Bone marrow (tissue), 2 donors: ENCODE measurements at places on chromosomes 13 and 19.

GRCh38 chr19:3335431-3336350 is 30.7 kb upstream of the NFIC start:
- DNase-seq: no peak

- no peak for DNase-seq
Measured at GRCh38 chr13:36848199-36848982, 29.4 kb downstream of the RFXAP start.

DNA sequence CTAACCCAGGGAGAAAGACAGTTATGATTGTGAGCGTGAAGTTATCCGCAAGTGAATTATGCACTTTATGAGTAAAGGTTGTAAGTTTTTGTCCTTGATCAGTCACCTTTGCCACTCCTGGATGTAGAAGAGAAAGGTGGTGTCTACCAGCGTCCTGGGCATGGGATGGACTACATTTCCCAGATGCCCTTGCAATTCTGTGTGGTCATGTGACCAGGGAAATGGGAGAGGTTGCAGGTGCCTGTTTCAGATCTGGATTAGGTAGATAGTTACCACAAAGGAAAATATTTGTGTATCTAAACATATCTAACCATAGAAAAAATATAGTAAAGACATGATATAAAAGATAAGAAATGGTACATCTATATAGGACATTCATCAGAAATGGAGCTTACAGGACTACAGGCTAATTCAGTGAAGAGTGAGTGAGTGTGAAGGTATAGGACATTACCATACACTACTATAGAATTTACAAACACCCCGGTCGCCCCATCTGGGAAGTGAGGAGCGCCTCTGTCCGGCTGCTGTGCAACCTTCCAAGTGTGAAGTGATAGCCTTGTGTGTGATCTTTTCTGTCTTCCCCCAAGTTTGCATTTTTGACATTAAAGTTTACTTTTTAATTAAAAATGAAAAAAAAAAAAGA is 51.6 kb upstream of the CACNA1A start:
- DNase-seq: no peak

- no peak for DNase-seq
Measured at GRCh38 chr13:111976474-111977178, 90.3 kb upstream of the SOX1 start.

DNA sequence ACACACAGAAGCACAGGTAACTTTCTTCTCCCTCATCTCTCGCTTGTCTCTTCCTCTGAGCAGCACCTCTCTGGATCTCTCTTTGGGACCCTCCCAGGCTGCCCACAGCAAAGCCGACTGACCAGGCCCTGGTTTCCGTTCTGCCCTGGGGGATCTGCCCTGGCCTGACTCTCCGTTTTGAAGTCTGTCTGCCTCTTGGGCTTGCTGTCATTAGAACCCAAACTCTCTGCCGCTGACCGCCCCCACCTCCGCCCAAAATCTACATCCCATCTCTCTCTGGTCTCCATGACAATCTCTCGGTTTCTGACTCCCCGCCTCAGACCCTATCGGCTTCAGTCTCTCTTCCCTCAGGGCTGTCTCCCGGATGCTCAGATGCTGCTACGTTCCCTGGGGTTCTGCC is 6.9 kb downstream of the KCNC3 start:
- DNase-seq: no peak

- DNase-seq: no peak
Measured at GRCh38 chr13:95865080-95865615, 188.1 kb downstream of the UGGT2 start.

DNA sequence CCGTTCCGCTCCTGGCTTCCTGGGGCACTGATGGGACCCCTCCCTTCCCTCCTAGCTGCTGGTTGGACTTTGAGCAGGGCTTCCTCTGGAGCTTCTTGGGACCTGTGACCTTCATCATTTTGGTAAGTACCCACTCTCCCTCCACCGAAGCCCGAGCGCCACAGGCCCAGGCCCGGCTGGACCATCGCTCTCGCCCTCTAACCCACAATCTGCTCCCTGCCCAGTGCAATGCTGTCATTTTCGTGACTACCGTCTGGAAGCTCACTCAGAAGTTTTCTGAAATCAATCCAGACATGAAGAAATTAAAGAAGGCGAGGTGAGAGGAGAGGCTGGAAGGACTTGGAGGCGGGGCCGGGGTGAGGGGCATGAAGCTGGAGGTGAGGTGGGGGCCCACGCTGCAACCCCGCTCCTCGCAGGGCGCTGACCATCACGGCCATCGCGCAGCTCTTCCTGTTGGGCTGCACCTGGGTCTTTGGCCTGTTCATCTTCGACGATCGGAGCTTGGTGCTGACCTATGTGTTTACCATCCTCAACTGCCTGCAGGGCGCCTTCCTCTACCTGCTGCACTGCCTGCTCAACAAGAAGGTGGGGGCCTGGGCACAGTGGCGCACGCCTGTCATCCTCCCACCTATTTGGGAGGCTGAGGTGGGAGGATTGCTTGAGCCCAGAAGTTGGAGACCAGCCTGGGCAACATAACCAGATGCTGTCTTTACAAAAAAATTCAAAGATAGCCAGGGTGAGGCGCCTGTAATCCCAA is 12.3 kb downstream of the DDX39A start:
- no peak for DNase-seq

DNA sequence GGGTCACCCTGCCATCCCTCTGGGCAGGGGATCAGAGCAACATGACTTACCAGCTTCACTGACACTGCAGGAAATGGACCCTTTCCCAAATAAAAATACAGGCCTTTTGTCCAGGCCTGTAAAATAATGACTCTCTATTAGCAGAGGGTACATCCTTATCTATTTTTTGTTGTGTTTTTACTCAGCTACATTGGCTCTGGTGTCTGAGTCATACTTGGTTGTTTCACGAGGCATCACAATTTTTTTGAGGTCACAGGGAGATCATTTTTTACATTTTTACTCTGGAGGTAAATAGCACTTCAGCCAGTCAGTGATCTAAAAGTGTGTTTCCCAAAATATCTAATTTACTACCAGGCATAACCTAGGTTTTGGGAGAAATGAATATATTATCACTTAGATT is 6.9 kb upstream of the HTR2A start:
- no peak for DNase-seq

GRCh38 chr19:18282788-18283141 is 1.3 kb upstream of the JUND start:
- no peak for DNase-seq

DNA sequence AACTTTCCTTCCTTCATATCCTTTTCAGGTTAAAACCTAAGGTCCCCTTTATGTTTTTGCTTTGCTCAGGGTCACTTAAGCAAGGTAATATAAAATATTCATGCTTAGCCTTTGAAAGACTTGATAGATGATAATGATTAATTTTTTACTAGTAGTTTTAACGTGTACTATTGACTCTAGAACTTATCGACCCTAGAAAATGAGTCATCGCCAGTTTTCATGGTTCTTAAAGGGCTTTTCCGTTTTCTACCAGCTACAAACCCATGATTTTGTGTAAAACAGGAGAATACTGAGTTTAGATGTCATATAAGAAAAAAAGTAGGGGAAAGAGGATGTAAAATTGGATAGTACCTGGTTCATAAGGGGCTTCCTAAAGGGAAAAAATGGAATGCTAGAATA is 75.7 kb downstream of the DHRS12 start:
- no peak for DNase-seq

GRCh38 chr19:7865262-7865911 is 8.8 kb downstream of the PRR36 start:
- DNase-seq: no peak

- DNase-seq: no peak
Measured at GRCh38 chr19:50203281-50204080, at the start of gene MYH14. MYH14 (plus strand) TSS chr19:50203622; CDS start chr19:50210366, 6,744 bp downstream.

DNA sequence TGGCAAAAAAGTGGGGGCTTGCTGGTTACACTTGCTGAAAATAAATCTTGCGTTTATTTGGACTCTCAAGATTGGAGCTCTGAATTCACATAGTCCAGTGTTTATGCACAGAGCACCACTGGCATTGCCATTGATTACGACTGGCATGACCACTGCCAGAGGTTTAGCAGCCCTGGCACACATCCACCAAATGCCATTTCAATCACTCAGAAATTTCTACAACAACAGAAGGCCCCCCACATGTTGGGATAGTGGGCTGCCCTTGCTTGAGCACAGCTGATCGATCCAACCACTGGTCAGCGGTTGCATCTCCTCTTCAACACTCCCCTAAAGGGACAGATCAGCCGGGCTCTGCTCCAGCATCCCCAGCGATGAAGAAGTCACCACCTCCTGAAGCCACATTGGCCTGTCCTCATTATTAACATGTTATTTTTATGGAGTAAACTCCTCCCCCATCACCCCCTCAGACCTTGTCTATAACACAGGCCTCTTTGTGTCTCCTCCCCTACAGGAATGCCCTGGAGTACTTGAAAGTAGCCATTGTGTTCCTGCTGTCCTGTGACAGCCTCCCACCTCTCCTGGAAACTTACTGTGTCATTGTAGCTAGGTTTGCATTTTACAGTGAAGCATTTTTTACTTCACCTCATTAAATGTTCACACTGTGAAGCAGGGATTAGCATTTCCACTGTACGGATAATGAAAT is 51.3 kb downstream of the CDADC1 start:
- DNase-seq: no peak

DNA sequence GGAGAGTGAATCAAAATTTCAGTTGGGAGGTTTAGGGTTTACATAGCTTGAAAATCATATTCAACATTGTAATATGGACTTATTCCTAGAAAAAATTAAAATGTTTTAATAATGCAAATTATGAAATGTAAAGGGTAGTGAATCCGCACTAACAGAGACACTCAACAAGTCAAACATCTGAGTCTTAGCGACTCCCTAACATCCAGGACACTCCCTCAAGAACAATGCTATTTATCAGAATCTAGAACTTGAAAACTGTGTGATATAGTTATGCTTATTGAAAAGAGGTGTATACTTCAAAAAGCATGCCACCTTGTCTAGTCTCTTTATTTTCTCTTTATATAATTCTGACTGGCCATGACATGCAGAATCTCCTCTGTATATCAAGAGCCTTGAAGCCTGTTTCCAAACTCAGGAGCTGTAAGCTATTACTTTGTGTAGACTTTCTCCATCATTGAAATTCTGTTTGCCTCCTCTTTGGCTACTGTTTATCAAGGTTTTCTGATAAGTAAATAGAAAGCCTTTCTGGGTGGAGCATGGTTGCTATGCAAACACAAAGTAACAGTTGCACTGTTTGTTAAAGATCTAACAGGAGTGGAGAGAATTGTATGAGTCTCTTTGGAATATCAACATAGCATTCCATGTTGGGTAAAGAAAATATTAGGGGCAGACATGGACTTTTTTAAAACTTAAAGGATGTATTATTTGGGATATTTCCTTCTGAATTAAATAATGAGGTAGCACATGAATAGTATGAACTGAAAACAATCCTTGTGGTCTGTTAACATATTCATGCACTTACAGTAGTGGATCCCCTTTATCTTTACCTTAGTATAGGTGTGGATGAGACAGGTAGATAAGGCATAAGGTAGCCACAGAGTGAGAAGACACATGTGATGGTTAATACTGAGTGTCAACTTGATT is 56.4 kb upstream of the MBNL2 start:
- no peak for DNase-seq

- no peak for DNase-seq
Measured at GRCh38 chr13:36891752-36892151, 28.3 kb downstream of the SMAD9 start.

DNA sequence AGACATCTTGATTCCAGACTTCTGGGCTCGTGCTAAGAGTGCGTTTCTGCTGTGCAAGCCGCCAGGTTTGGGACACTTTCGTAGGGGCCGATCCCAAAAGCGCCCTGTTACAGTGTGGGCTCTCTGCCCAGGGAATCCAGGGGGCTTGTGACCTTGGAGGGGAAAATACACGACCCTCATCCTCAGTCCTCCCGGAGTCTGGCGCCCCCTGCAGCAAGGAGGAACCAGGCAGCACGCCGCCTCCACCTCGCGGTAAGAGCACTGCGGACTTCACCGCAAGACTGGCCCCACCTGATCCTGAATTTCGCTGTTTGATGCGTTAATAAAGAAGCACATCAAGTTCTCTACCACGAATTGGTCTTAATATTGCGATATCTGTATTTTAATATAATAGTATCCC is 5.2 kb downstream of the POLRMT start:
- no peak for DNase-seq

DNA sequence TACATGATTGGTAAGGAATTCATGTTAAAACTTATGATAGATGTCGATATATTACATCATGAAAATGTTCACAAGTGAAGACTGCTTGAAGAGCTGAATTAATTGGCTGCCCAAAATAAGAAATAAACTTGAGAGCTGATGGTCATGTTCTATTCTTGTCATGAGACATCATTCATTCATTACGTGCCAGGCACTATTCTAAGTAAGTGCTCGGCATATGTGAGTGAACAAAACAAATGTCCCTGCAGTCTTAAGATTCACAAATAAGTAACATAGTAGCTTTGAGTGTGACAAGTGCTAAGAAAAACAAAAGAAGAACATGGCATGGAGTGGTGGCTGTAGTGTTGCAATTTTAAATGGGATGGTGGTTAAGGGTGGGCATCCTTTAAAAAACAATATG is 329.3 kb downstream of the SUCLA2 start:
- DNase-seq: no peak

DNA sequence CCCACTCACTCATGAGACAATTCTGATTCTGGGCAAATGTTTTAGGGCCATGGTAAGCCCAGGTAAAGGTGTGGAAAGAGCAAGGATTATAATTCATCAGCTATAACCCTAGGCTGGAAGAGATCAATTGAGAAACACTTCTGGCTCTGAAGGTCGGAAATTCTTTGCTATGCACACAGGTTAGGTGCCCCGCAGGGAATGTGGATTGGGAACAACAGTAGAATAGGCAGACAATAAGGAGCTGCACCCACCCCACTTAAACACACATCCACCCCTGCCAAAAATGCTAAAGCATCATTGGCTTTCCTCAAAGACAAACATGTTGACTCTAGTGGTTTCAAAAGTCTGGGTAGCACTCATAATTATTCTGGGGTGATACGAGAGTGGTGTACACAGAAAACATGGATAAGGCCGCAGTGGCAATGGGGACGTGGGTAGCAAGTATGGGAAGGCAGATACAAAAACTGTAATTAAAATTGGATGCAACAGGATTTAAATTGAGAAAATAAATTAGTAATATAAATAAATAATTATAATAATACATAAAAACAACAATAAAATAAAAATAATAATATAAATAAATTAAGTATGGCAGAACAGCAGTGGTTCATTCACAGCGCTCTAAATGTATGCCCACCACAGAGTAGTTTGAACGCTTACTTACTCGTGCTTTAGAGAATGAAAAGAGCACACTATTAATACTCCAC is 8.6 kb downstream of the EFNB2 start:
- DNase-seq: no peak

DNA sequence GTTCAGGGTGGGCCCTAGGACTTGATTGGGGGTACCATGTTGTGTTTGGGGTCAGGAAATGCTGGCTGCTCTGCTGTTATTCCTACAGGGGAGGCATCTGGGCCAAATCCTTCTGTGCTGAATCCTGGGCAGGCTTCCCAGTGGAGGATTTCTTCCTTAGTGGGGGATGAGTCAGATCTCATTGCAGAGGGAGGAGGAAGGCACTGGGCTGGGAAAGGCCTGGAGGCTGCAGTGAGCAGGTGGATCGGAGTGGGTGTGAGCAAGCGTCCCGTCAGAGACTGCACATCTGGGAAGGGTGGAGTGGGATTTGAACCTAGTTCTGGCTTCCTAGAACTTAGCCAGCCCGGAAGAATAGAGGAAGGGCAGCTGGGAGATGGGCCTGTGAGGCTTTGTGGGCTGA is 11.5 kb downstream of the CCDC124 start:
- no peak for DNase-seq

- DNase-seq: no peak
Measured at GRCh38 chr13:28653111-28653510, 5.8 kb upstream of the POMP start.

- DNase-seq: peak; percentile 43
Measured at GRCh38 chr19:10085641-10086590, at the start of gene SHFL. SHFL (plus strand) TSS chr19:10086317; CDS start chr19:10086428, 111 bp downstream.
